GM23248 (cell line): ENCODE measurements at places on chromosomes 4 and X. TPM values are rescaled to one million over a fixed set of nuclear protein-coding genes. Genes with fewer than 3 reads are reported as not detected.

Gene MAGEB10
- total RNA-seq, result not detected in 2 replicates

Gene SPANXN3
- total RNA-seq, result not detected in 2 replicates

Gene FGG
- not detected in 2 replicates for total RNA-seq

Gene GLRA2
- total RNA-seq, result 0.22 TPM in 1 of 2 replicates, not detected in the other

Gene MAGIX
- 1.3 and 8.0 TPM in 2 replicates for total RNA-seq

Gene SMARCA1
- total RNA-seq, result 36.9 and 40.7 TPM in 2 replicates

Gene BEX3
- 129 and 154 TPM in 2 replicates for total RNA-seq

Gene DAPP1
- not detected in 2 replicates for total RNA-seq

Gene SLIT2
- total RNA-seq, result 23.0 and 24.9 TPM in 2 replicates

Gene SH3D19
- total RNA-seq, result 47.8 and 48.2 TPM in 2 replicates

Gene EDNRA
- 0.63 and 0.86 TPM in 2 replicates for total RNA-seq

GRCh38 chr4:187321711-187322110 is 598.1 kb upstream of the FAT1 start:
- no peak overlapping the region for H3K4me3 ChIP-seq
- no peak overlapping the region for H3K27ac ChIP-seq
- no peaks in the 10 kb centered on the region for H3K36me3 ChIP-seq
- no peaks in the 10 kb centered on the region for H3K27me3 ChIP-seq

GRCh38 chr4:163474027-163474426 is 473 bp upstream of the TKTL2 start:
- DNase-seq, result no peak
- H3K36me3 ChIP-seq, result no peaks in the 10 kb centered on the region
- no peak overlapping the region for H3K4me3 ChIP-seq

- H3K4me3 ChIP-seq, result no peak overlapping the region
- H3K36me3 ChIP-seq, result peaks cover 29% of the 10 kb centered on the region
- peaks cover 96% of the 10 kb centered on the region for H3K4me1 ChIP-seq
- DNase-seq, result no peak
- no peaks in the 10 kb centered on the region for H3K27me3 ChIP-seq
- 0 out of 2 replicates have a peak overlapping the region, but pooled peaks have one; percentile 7 for H3K27ac ChIP-seq
Measured at GRCh38 chr4:76980261-76980660, 30.7 kb downstream of the SEPTIN11 start.

DNA sequence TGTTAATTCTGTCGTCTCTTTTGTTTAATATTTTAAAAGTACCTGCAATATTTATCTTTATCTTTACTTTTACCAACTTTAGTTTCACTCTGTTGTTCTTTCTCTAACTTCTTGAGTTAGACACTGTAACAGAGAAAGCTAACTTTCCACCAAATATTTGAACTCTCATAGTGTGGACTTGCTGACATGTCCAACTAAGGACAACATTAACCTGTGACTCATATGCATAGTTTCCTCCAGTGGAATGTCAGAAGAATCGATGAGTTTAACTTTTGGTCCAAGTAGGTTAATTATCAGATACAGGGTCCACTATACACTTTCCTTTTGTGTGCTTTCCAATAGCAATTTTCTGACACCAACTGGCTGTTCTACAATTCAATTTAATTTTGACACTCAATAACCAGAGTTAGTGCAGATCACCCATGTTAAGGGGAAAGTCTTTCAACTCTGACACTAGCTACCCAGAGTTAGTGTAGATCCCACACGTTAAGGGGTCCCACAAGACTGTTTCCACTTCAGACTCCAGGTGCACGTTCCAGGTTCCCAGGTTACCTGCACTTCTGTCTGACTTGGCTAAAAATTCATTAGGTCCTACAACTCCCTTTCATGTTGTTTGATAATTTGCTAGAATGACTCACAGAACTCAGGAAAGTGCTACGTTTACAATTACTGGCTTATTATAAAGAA is 559.0 kb upstream of the AMOT start:
- no peaks in the 10 kb centered on the region for H3K27me3 ChIP-seq
- H3K27ac ChIP-seq, result no peak overlapping the region
- H3K4me1 ChIP-seq, result peaks cover 21% of the 10 kb centered on the region
- H3K4me3 ChIP-seq, result peak overlapping the region; percentile 38
- no peaks in the 10 kb centered on the region for H3K36me3 ChIP-seq

DNA sequence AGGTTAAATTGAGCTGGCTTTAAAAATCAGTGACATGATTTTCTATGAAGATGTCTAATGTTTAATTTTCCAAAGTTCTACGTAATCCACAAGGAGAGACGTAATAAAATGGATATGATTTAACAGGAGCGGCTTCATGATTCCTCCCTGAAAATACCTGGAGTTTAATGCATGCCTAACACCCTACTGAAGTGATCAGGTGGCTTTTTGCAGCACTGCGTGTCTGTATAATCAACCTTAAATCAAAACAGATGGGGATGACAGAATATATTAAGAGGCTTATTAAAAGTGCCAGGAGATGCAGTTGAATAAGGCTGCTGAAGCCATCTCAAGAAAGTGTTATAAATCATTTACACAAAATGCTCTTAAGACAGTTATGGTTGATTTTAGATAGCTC is 112.4 kb upstream of the TLR3 start:
- H3K27me3 ChIP-seq, result peaks cover 20% of the 10 kb centered on the region; the same call in 1 of the 2 replicates
- DNase-seq, result no peak
- H3K4me3 ChIP-seq, result no peak overlapping the region
- H3K36me3 ChIP-seq, result no peaks in the 10 kb centered on the region

- H3K27me3 ChIP-seq, result no peaks in the 10 kb centered on the region
- DNase-seq, result no peak
- no peak overlapping the region for H3K4me3 ChIP-seq
Measured at GRCh38 chr4:120673696-120674095, 248.8 kb downstream of the PRDM5 start.

DNA sequence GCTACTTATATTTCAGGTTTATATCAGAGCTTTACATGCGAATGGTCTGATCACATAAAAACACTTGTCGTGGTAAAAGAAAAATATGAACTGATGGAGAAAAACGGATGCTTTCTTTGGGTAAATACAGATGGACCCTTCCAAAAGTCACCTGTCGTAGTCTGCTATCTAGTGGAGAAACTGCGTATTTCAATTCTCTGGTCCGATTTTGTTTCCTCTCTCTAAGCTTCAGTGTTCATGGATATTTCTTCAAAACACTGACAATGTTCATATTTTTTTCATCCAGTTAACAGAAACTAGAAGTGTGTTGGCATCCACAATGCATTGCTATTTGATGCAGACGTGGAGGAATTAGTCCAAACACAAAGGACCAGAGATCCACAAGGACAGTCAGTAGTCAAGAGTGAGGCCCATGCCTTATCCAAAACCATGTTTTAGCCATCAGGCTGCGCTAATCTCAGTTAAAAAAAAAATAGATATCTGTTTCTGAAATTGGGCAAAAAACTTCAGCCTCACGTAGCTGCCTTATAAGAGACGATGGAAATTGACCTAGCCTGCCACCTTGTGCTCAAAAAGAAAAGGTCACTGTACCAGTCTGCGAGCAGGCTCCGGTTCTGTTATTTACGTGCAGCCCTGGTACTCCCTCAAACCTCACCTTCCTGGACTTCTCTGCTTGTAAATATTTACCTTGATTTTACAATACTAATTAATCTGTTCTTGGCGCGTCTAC is 16.0 kb downstream of the MEPE start:
- H3K27ac ChIP-seq, result no peak overlapping the region
- H3K4me3 ChIP-seq, result peak overlapping the region; percentile 56
- DNase-seq, result peak; percentile 84
- no peaks in the 10 kb centered on the region for H3K27me3 ChIP-seq

DNA sequence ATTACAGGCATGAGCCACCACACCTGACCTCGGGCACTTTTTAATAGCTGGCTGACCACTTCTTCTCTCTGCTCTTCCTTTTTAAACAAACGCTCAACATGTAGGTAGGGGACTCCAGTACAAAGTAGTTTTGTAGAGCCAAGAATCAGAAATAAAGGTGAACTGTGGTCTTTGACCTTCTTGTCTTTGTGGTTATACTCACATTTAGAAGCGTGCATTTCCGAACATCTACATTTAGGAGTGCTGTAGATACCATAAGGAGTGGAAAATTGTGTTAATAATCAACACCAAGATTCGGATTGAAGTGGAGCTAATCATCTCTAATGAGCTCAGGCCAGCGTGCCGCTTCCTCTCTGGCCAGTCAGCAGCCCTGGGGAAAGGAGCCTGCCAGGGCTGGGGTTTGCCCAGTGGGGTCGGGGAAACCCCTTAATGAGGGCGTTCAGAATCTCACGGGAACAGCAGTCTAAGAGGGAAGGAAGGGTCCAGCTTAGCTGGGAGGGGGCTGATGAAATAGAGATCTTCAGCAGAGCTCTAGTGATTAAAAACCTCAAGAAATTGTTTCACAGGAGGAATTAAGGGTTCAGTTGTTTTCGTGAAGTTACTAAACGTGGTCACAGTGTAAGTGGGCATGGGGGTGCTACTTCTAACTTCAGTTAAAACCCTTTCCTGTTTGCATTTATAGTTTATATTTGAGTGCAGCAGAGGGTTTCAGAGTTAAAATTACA is 81.2 kb downstream of the GAB1 start:
- no peak overlapping the region for H3K27ac ChIP-seq
- no peak overlapping the region for H3K4me3 ChIP-seq
- H3K36me3 ChIP-seq, result no peaks in the 10 kb centered on the region
- H3K27me3 ChIP-seq, result no peaks in the 10 kb centered on the region

DNA sequence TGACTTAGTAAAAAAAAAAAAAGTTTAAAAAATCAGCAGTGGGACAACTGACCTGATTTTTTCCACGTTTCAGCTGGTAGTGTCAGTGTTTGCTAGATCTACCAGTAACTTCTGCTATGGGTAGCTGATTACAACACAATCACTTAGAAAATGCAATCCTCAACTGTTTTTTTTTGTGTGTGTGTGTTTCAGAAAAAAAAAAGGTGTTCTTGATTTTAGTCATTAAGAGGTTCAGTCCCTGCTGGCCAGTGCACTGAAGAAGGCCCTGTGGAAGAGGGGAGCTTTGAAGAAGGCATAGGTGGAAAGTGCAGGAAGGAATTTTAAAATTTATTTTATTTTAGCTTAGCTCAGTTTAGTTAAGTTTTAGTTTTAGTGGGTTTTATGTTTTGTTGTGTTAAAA is 46.9 kb downstream of the SH2D1A start:
- H3K27me3 ChIP-seq, result no peaks in the 10 kb centered on the region
- no peaks in the 10 kb centered on the region for H3K4me1 ChIP-seq

DNA sequence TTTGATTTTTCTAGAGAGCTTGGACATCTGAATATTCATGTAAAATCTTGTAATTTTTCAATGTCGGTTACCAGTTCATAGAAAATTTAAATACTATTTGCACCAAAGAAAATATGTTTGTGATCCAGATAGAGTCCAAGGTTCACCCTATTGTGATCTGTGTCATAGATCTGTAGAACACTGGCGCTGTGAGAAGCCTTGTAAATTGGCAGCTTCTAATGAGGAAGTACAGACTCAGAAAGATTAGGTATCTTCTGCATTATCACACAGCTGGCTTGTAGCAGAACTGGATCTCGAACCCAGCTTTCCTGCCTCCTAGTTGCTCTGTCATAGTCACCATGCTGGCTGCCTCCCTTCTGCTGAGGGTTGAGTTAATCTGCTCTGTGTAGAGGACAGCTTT is 106.5 kb upstream of the PAK3 start:
- no peak for DNase-seq
- no peak overlapping the region for H3K4me3 ChIP-seq
- no peaks in the 10 kb centered on the region for H3K36me3 ChIP-seq
- H3K27ac ChIP-seq, result no peak overlapping the region

GRCh38 chr4:119135721-119136121 is at the start of gene MYOZ2:
MYOZ2 (plus strand) TSS chr4:119135832; CDS start chr4:119136526, 694 bp downstream.
- no peak within 1 kb of the TSS for H3K4me3 ChIP-seq
- peaks cover 76% of the 10 kb centered on the region for H3K4me1 ChIP-seq
- no peaks in the 10 kb centered on the region for H3K36me3 ChIP-seq
- no peaks in the 10 kb centered on the region for H3K27me3 ChIP-seq
- DNase-seq, result peak; percentile 67

- H3K36me3 ChIP-seq, result no peaks in the 10 kb centered on the region
- no peak overlapping the region for H3K27ac ChIP-seq
- DNase-seq, result no peak
- no peak overlapping the region for H3K4me3 ChIP-seq
- H3K4me1 ChIP-seq, result no peaks in the 10 kb centered on the region
Measured at GRCh38 chr4:11408233-11408967, 20.3 kb downstream of the HS3ST1 start.

GRCh38 chr4:125325733-125326132 is 11.0 kb downstream of the FAT4 start:
- H3K4me1 ChIP-seq, result peaks cover 43% of the 10 kb centered on the region
- no peak overlapping the region for H3K27ac ChIP-seq
- H3K27me3 ChIP-seq, result no peaks in the 10 kb centered on the region
- no peaks in the 10 kb centered on the region for H3K36me3 ChIP-seq
- H3K4me3 ChIP-seq, result no peak overlapping the region

GRCh38 chr4:176256921-176257320 is 12.1 kb downstream of the ASB5 start:
- H3K27me3 ChIP-seq, result no peaks in the 10 kb centered on the region
- H3K36me3 ChIP-seq, result no peaks in the 10 kb centered on the region
- no peak for DNase-seq
- no peak overlapping the region for H3K27ac ChIP-seq
- peaks cover 34% of the 10 kb centered on the region for H3K4me1 ChIP-seq
- no peak overlapping the region for H3K4me3 ChIP-seq

DNA sequence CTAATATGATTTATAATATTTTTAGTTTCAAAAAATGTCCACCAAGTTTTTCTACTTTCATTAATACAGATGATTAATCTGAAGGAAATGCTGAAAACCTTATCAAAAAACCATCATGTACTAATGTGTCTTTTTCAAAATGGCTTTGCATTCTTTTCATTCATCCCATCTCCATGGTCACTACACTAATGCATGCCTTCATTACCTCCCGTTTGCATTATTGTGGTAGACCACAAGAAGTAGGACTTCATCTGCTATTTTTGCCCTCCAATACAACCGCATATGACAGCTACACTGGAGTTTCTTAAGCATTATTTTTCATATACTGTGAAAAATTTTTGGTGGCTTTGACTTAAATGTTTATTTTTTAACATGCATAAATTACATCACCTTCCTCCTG is 37.9 kb upstream of the FSTL5 start:
- H3K4me1 ChIP-seq, result no peaks in the 10 kb centered on the region
- no peak overlapping the region for H3K27ac ChIP-seq
- no peaks in the 10 kb centered on the region for H3K36me3 ChIP-seq
- H3K27me3 ChIP-seq, result no peaks in the 10 kb centered on the region

GRCh38 chrX:108165383-108166111 is 74.0 kb downstream of the ATG4A start:
- no peaks in the 10 kb centered on the region; the same call in 1 of the 2 replicates for H3K4me1 ChIP-seq
- no peak overlapping the region for H3K27ac ChIP-seq
- no peaks in the 10 kb centered on the region for H3K27me3 ChIP-seq
- peak; percentile 56 for DNase-seq
- no peaks in the 10 kb centered on the region for H3K36me3 ChIP-seq

GRCh38 chr4:68693325-68694075 is 23.0 kb upstream of the UGT2B15 start:
- no peaks in the 10 kb centered on the region for H3K27me3 ChIP-seq
- no peak overlapping the region for H3K4me3 ChIP-seq
- no peak overlapping the region for H3K27ac ChIP-seq
- no peaks in the 10 kb centered on the region for H3K36me3 ChIP-seq
